Inflammatory macrophage treated with lipopolysaccharide for 4 hours (primary cell): ENCODE measurements at places on chromosomes 5 and 9.

DNA sequence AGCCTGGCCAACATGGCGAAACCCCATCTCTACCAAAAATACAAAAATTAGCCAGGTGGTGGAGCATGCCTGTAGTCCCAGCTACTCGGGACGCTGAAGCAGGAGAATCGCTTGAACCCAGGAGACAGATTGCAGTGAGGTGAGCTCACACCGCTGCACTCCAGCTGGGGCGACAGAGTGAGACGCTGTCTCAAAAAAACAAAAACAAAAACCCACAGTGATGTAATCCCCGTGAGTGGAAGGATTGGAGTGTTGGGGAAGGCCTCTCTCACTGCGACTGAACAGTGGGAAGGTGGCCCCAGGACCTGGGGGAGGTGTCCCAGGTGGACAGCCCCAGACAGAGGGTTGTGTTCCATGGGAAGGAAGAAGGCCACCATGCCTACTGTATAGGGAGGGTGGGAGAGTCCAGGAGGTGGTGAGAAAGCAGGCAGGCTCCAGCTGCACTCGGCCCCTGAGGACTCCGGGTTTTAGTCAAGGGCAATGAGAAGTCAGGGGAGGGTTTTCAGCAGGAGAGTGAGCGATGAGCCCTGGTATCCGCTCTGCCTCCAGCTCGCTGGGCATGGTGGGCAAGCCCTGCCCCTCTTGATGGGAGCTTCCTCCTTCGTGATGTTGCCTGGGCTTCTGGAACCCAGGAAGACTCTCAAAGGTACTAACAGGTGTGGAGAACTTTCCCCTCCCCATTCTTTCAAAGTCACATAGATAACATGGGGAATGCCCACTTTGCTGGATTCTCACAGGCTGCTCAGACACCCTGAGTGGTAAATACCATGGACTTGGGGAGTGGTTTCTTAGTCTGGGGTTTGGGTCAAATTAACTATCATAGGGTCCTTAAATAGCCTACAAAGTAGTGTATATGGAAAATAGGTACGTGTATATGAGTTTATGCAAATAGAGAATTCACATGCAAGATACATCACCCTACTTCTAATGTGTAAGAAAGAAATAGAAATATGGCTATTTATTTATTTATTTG is 74.7 kb downstream of the PPARGC1B start:
- peak; percentile 29 for DNase-seq

- no peak for DNase-seq
Measured at GRCh38 chr5:175772747-175773533, 98.4 kb upstream of the CPLX2 start.

DNA sequence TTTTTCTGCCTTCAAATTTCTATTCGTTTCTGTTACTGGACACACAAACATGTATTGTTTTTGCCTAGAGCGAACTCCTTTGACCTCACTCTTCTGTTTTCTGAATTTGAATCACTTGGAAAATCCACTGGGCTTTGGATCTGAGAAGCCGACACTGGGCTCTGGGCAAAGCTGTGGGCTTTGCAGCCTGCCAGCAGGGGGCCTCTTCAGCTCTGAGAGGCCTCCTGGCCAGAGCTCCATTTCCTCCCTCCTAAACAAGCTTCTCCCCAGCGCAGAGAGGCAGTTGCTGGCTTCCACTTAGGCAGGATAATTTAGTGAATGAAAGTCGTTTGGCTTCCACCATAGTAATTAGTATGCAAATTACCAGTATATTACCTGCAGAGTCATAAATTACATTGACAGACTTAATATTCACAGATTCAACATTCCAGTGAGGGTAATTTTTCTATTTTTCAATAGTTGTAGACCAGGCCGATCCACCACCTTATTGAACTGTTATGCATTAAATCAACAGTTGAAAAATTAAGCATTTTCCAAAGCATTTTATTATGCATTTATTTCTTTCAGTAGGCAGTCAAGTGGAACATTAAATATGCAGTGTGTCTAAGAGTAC is 104.0 kb upstream of the ZNF366 start:
- DNase-seq, result peak; percentile 68

DNA sequence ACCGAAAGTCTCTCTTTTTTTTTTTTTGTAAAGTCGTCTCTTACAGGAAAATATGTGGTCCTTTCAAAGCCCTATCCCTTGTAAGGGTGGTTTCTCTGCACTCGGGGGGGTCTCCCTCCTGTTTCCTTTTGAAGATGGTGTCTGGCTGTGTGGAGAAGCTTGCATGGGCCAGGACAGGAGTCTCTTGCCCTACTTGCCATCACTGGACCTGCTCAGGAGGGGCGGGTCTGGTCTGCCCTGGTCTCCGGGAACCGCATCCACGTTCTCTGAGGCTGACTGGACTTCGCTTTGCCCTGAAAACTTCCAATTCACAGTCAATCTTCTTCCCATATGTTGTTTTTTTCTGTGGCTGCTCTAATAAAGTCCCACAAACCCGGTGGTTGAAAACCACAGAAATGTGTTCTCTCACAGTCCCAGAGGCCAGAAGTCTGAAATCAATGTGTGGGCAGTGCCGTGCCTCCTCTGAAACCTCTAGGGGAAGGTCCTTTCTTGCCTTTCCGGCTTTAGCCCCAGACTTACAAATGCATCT is 92.9 kb upstream of the IER5L start:
- DNase-seq, result peak; percentile 60

DNA sequence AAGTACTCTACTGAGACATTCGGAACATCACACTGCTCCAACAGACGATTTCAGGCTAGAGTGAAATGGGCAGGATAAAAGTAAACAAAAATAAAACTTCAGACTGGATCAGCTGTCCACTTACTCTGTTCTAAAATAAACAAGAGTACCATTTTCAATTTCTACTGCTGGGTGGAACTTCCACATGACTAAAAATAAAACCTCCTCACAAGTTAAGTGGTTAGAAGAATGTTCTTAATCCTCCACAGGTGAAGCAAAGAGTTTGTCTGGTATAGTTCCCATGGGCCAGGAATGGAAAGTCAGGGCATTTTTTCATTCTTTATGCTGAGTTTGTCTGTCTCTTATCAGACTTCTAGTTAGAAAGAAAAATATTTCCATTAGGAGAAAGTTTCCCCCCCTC is 15.7 kb downstream of the NUDT12 start:
- DNase-seq, result no peak

GRCh38 chr5:107504424-107504823 is 166.3 kb downstream of the EFNA5 start:
- DNase-seq, result no peak

GRCh38 chr5:117863586-117864296 is 1124.6 kb downstream of the DTWD2 start:
- peak; percentile 81 for DNase-seq

DNA sequence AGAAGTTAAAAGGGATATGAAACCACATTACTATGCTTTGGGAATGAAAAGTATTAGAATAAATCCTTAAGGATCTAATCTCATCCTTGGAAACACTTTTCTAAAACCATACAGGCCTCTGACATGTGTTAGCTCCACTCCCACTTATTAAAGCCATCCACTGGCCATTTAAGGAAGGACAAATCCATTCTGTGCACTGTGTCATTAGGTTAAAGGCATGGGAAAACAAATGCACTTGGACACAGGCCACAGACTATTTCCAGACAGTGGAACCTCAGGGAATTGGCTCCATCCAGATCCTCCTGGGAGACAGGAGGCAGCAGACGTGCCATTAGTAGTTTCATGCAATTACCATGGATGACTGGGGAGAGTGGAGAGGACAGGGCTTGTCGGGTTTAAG is 454.9 kb downstream of the ENC1 start:
- no peak for DNase-seq

- DNase-seq, result no peak
Measured at GRCh38 chr5:121910036-121910435, 51.7 kb upstream of the SRFBP1 start.

DNA sequence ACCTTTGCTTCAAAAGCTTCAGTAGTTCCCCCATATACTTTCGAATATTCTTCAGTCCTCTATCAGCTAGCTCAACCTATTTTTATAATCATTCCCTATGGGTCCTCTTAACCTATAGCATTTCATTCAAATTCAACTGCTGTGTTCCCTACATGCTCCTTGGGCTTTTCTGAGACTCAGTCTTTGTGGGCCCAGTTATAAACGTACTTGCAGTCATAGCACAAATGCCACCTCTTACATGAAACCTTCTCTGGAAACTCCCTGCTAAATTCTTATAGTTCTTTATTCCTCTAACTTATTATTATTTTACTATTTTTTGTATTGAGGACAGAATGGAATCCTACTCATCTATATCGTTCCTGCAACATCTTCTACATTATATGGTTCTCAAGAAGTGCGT is 24.7 kb downstream of the MLANA start:
- no peak for DNase-seq

GRCh38 chr5:64587370-64587769 is 81.6 kb downstream of the RGS7BP start:
- no peak for DNase-seq

- DNase-seq, result no peak
Measured at GRCh38 chr5:17358031-17358430, 140.0 kb upstream of the TAF11L2 start.

DNA sequence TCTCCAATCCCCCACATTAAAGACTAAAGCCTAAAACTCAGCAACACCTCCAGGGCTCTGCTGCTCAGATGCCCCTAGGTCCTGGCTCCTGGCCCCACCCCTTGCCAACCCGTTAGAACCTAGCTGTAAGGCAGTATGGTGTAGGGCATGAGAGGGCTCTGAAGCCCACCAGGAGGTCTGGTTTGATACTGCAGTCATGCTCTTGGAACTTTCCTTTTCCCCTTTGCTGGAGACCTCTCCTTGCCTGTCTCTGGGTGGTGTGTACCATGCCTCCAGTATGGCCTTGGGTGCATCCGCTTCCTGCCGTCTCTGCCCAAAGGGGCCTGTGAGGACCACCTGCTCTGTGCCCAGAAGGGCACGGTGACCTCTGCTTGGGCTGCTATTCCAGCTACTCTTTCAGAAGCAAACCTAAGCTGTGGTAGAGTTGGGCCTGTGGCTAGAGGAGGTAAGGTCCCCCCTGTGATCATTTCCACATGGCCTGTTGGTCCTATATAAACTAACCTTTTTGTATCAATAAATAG is 3.5 kb downstream of the TENT4A start:
- no peak for DNase-seq

DNA sequence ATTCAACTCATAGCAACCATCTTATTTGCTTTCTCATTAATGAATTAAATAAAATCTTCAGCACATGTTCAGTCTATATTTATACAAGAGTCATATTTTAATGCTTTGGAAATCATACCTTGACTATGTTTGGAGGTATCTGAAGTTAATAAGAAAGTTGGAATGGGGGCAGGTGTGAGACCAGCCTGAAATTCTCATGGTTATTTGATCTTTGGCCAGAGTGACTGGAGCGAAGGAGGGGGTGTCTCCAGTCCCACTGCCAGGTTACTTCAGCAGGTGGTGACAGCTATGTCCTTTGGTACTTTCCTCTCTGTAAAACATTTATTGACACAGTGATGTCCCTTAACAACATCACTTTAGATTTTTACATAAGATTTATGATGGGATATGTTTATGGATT is 318.1 kb upstream of the SGCD start:
- no peak for DNase-seq

DNA sequence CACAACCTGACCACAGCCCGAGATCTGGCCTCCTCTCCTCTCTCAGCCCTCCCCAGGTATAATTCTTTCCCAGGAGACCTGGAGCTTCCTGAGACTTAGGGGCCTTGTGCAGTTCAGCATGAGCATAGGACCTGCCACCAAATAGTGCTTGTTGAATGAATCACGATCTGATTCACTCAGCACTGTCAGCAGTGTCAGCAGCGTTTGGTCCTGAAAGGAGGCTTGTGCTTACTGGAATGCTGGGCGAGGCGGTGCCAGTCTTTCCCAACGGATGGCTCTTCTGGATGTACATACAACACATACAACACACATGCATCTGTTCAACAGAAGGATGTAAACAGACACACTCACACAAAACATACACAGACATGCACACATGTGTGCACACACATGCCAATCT is 173.3 kb downstream of the COL23A1 start:
- no peak for DNase-seq

- DNase-seq, result no peak
Measured at GRCh38 chr9:84325347-84325973, 15.1 kb downstream of the SLC28A3 start.

DNA sequence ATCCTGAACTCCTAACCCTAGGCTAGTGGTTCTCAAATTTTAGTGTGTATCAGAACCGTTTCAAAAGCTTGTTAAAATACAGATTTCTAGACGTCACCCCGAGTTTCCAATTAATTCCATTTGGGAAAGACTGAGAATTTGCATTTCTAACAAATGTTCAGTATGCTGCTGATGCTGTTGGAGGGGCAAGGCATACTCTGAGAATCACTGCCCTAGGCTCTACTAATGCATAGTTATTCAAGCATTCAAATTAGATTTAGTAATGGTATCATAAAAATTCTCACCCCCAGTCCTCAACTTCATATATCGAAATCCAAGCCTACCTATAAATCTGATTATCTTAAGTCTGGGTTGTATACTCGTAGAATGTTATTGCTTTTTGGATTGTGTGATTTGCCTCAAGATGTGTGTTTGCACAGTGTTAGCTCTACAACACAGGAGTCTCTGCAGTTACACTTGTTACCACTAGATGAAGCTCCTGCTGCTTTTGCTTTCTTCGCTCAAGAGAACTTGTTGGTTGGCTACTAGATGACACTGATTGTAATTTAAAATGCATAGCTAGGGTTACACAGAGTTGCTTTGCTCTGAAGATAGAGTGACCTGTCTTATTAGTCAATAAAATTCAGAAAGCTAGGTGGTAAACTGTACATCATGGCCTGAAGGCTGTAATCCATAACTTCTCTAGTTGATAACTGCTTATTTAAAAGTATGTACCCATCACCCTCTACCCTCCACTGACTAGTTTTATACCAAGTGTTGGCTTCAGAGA is 7.5 kb upstream of the ERAP2 start:
- DNase-seq, result peak; percentile 78

GRCh38 chr9:34777666-34778065 is 67.7 kb upstream of the CCL21 start:
- DNase-seq, result peak; percentile 75

DNA sequence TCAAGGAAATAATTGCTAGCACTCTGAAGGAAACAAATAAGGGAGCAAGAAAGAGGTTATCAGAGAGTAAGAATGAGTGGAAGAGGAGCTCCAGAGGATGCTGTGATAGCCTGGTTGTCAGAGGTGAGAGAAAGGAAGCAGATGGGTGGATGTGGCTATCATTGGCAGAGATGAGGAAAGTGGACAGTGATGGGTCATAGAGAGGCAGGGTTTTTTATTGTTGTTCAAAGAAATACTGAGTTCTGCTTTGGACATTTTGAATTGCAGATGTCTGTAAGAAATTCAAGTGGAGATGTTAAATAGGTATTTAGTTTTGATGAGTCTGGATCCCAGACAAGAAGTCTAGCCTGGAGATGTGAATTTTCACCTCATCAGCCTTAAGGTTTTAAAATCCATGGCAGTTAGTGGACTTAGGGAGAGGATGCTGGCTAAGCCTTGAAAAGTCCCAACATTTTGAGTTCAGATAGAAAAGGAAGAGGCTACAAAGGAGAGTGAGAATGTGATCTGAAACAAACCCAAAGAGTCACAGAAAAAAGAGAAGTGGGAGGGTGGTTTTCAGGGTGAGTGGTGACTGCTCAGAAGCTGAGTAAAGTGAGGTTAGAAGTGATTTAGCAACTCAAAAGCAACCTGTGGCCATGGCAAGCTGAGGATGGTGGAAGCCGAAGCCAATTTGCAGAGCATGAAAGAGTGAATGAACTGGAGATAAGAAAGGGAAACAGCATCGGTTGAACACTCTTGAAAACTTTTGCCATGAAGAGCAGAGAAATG is 50.4 kb downstream of the PPIC start:
- peak; percentile 5 for DNase-seq
